ENCODE measurements at places on chromosomes 12 and 14.

DNA sequence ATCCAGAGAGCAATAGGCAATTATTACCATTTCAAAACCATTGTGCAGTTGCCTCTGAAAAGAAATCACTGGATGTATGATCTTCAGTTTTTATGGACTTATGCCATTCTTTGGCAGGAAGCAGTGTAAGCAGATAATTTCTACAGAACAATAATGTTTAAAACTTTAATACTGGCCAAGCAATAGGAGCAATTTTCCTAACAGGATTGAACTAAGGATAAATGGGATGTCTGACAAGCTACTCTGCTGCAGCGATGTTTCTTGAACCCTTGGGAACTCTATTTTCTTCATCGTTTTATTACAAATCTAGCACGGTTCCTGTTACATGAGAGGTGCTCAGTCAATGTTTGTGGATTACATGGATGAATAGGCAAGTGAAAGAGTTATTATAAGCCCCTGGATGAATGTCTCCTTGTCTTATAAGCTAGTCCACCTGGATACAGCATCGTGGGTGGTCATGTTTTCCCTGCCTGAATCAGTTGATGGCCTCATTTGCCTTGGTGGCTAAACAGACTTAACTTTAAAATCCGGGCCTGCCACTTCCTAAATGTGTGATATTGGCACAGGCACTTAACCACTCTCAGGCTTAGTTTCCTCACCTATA lies 68.2 kb upstream of the MDM1 start:
- DNase-seq, result peak; percentile 12

GRCh38 chr12:75812271-75813018 lies 219.1 kb downstream of the PHLDA1 start:
- peak; percentile 90 for DNase-seq

GRCh38 chr14:25431211-25432076 lies 381.5 kb upstream of the STXBP6 start:
- DNase-seq, result peak; percentile 82

- no peak for DNase-seq
These were observed 10.1 kb downstream of the SLC25A29 start for GRCh38 chr14:100296106-100296651.

DNA sequence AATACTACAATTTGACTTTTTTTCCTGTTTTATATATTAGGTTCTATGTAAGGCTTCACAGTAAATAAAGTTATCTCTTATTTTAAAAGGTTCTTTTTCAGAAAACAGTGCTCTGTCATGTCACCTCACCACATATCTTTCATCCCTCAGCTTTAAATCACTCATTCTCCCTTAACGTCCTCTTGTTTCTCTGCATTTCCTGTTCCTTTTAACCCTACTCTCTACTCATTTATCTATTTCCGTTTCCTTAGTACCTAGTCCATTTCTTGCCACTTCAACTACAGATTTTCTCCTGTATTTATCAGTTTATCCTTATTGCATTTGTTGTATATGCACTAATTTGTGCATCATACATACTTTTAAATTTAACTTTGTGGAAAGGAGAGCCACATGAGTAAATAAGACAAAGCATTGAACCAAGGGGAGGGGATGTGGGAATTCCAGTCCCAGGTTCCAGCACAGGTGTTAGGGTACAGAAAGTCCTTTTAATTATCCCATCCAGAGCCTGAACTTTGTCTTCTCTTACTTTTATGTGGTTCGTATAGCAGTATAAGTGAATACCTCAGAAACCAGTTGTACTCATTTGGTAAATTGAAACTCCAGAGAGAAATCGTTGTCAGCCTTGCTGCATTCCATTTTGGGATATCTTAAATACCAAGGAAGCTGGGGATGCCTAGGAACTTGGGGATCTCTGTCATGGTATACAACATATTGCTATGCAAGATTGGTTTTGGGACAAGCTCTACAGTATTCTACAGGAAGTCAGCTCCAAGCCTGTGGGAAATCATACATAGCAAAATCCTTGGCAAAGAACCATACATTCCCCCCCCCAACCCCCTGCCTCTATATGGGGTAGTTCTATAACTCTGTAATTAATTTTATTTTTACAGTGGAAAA lies 120.5 kb downstream of the DIP2B start:
- DNase-seq, result no peak

- DNase-seq, result peak; percentile 1
These were observed 7.0 kb downstream of the ETNK1 start for GRCh38 chr12:22631863-22632463.

DNA sequence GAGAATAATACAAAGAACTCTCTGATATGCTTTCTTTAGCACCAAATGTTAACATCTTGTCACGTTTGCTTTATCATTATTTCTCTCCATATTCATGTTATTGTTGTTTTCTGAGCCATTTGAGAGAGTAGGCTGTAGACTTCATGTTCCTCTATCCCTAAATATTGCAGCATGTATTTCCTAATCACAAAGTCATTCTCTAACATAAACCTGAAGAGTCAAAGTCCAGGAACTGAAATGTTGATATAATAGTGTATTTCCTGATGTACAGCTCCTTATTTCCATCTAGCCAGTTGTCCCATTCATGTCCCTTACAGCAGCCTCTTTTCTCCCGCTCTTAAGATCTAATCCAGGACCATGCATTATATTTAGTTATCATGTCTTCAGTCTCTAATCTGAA lies 72.8 kb downstream of the SPATS2 start:
- no peak for DNase-seq

DNA sequence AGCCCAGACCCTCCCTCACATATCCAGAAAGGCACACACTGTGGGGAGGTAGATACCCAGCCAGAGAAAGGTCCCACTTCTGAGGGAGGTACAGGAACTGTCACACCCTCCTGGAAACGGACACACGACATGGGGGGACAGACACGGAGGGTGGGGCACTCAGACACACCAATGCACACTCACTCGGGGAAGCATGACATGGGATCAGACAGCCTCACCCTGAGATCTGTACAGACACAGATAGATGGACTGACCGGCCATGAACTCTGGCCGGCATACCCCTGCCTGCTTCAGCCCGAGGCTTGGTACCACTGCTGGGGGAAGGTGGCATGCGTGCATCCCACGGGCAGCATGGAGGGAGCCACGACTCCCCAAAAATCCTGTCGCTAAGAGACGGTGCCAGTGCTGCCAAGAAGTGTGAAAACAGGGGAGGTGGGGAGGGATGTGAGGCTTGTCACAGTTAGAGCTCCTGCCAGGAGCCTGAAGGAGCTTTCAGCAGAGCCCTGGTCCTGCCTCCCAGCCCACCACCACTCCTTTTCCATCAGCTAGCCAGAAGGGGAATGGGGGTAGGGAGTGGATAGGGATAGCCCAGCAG lies 571 bp downstream of the CPNE6 start:
- no peak for DNase-seq

GRCh38 chr12:24596768-24597388 lies 352.0 kb downstream of the BCAT1 start:
- no peak for DNase-seq

- DNase-seq, result no peak
These were observed 36.8 kb downstream of the IQSEC3 start for GRCh38 chr12:103169-103981.

- DNase-seq, result no peak
These were observed 56.0 kb upstream of the ACSS3 start for GRCh38 chr12:81021834-81022233.

GRCh38 chr14:49946320-49947141 lies 53.6 kb downstream of the ARF6 start:
- peak; percentile 100 for DNase-seq

DNA sequence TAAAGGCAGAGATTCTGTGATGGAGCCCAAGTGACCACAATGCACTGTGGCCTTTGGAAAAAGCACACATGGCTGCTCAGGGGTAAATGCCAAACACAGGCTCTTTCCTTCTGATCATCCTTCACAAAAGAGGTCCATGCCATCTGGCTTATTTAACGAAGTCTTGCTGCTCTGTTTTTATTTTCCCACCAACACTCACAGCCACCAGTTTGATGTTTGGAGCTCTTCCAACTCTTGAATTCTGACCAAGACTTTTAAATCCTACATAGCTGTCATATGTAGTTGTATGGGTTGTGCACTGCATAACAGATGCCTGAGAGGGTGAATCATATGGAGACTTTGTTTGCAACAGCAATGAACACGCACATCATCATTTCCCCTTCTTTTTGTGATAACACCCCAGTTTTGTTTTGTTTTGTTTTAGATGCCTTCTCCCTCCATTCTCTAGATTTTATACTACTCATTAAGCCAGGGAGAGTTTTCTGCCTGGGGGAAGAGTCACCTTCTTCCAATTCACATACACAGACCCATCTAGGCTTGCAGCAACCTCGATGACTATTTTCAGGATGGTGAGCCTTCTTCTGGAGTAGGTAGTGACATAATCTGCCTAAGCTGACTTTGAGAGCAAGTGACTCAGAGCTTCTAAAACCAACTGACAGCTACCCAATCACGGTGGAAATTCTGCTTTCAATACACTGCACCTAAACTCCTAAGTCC lies 145.2 kb upstream of the WSCD2 start:
- peak; percentile 88 for DNase-seq

DNA sequence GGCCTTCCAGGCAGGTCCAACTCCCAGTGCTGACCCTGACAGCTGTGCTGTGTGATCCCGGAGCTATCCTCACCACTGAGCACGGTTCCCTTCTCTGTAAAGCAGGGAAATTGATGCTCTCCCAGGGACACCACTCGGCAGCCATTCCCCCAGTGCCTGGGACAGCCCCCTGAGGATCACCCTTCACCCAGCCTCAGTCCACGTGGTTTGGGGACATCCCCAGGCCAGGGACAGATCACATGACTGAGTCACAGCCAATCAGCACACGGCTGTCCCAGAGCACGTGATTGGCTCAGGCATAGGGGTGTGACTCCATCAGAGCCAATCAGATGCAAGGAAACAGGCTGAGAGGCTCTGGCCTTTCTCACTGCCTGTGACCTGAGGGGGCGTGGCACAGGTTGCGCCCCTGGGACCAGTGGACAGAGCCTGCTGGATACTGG lies 68.8 kb upstream of the SFSWAP start:
- no peak for DNase-seq

- DNase-seq, result no peak
These were observed 19.6 kb downstream of the PIWIL1 start for GRCh38 chr12:130357241-130357640.

DNA sequence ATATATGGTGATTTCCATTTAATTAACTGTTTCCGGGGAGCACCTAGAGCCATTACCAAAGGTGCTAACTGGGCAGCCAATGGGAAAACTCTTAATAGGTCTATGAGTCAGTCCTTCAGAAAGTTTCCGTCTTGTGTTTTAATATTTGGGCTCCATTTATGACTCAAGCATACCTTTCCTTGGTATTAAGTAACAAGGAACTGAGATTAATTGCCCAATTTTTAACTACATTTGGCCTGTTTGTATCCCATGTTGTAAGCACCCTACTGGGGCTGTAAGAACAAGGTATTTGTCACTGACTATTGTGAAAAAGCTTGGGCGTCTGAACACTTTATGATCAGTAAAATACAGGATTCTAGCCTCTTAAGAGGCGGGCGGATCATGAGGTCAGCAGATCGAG lies 62.8 kb upstream of the FOXN3 start:
- no peak for DNase-seq

DNA sequence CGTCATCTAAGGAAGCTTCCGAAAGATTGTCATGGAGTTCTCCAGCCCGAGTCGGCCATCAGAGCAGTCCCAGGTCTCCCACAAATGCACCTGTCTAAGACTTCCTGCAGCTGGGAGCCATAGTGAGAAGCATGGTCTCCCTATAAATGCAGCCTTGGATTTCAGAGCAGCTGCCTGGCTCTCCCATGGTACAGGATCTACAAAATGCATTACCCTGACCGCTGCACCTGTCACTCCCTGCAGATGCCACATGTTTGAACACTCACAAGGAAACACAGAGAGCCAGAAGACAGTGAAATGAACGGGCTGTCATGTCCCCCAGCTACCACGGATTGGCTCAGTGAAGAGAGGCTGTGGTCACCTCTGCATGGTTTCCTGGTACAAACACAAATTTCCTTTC lies 702.7 kb downstream of the MED13L start:
- DNase-seq, result no peak

Data from NCI-H524 (cell line).